ENCODE measurements at places on chromosomes 2 and 18.

- DNase-seq = no peak
Observed at GRCh38 chr2:182717816-182718215, 1.8 kb downstream of the DNAJC10 start.

- no peak for DNase-seq
Observed at GRCh38 chr2:42941633-42942176, 149.3 kb upstream of the HAAO start.

- DNase-seq = peak; percentile 98
Observed at GRCh38 chr2:64751286-64752260, 97.9 kb upstream of the SERTAD2 start.

DNA sequence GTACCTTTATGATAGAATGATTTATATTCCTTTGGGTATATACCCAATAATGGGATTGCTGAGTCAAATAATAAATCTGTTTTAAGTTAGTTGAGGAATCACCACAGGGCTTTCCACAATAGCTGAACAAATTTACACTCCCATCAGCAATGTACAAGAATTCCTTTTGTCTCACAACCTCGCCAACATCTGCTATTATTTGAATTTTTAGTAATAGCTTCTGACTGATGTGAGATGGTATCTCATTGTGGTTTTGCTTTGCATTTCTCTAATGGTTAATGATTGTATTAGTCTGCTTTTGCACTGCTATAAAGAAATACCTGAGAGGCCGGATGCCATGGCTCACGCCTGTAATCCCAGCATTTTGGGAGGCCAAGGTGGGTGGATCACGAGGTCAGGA, 1387.6 kb upstream of the ACVR2A start:
- no peak for DNase-seq

DNA sequence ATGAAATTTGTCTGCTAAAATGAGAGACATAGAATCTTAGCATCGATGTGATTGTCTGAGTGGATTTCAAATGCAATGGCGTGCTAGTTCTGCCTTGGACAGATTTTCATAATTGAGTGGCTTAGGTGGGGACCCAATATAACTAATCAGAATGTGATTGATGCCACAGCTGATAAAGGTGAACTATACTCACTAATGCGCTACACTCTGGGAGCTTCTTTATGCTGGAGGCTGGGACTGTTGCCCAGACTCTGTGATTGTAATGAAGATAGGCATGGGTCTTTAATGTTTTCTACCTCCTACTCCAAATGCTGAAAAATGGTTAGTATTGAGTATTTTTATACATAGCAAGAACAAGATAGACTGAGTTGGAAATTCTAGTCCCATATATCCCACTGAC, 339.5 kb upstream of the SLC39A10 start:
- DNase-seq = no peak

GRCh38 chr2:79086255-79086654, 1.5 kb downstream of the REG1B start:
- no peak for DNase-seq

- no peak for DNase-seq
Observed at GRCh38 chr2:24461685-24462084, 29.4 kb upstream of the NCOA1 start.

DNA sequence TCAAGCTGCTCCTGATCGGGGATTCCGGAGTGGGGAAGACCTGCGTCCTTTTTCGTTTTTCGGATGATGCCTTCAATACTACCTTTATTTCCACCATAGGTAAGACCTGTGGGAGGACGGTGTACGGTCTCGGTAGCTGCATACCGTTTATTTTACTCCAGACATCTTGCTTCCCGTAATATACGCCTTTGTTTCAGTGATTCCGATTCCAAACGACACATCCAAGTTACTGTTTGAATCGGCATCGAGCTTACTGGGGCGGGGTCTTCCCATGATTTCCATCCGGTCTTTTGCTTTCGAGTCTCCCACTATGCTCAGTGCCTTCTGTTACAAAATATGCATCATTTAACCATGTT, 731 bp downstream of the RAB10 start:
- no peak for DNase-seq

DNA sequence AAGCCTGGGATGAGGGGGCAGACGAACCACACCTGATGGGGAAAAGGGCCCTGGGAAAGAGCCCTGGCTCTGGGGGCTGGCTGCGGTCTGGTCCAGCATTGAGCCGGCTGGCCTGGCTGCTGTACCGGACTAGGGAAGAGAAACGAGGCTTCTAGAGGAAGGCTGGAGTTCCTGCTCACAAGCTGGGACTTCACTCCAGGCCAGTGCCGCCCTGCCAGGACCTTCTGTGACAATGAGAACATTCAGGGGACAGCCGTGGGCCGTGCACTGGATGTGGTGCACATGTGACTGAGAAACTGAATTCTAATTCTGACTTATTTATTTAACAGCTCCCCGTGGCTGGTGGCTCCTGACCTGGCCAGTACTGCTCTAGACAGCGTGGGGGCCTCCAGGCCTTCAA, 269.3 kb downstream of the HDAC4 start:
- DNase-seq = no peak

DNA sequence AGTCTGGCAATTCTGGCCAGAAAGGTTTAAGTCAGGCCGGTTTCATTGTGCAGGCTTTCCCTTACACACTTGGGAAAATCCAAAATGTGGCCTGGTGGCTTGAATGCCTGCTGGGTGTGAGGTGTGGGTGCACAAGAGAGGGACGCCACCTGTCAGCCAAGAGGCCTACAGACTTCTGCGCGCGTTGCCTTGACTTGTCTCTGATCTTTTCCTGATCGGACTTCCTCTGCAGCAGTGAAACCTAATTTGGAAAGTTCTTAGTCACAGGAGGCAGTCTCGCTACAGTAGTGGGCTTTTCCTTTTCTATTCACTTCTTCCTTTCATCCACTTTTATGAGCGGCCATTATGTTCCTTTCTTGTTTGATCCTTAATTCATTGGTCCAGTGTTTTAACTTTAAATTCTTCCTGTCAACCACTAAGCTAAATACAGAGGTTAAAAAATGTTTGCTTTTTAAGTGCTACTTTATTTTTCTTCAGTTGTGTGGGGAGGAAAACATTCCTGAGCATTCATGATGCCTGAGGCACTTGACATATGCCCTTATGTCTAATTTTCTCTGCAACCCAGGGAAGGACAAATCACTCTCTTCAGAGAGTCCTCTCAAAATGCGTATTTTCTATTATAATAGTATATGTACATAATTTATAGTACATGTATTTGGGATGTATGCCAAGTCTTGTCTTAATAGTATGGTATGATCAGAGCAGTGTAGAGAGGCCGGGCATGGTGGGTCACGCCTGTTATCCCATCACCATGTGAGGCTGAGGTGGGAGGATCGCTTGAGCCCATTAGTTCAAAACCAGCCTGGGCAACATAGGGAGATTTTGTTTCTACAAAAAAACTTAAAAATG, 128.9 kb downstream of the WDSUB1 start:
- no peak for DNase-seq

DNA sequence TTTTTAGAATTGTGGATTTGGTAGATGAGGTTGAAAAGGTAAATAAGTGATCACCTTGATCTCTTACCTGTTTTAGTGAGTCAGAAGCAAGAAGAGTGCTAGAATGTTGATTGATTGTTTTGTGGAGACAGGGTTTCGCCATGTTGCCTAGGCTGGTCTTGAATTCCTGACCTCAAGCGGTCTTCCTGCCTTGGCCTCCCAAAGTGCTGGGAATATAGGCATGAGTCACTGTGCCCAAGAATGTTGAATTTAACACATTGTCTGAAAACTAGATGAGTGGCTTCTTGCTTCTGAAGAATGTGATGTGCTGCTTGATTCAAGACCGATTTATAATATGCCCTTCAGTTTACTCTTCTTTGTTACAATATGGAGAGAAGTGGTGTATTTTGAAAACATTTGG, 121.3 kb downstream of the FMNL2 start:
- no peak for DNase-seq

DNA sequence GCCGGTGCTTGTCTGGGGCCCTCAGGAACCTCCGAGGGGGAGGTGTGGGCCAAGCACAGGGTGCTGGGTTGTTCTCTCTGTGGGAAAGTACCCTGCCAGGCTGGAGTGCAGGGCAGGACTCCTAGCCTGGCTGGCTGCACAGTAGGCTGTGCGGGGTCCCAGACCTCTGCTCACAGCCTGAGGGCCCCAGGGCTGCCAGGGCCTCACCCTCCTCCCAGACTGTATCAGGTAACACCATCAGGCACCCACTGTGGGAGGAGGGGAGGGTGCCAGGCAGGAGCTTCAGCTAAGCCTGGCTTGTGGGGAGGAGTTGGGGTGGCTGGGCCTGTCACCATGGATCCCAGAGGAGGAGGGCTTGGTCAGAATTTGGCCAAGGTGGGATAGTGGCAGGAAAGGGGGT, 211.9 kb upstream of the SMAD2 start:
- DNase-seq = no peak

DNA sequence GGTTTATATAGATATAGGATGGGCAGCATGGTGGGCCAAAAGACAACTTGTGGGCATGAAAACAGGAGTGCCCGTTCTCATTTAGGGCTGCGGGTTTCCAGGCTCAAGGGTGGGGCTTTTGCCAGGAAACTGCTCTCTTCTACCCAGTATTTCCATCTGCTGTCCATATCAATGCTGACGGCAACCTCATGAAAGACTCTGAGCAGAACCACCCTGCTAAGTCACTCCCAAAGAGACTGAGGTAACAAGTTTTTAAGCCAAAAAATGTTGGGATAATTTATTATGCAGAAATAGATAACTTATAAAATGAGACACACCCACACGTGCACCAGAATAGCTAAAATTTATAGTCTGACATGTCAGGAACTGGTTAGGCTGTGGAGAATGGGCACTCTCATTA, 36.1 kb upstream of the MPPE1 start:
- no peak for DNase-seq

DNA sequence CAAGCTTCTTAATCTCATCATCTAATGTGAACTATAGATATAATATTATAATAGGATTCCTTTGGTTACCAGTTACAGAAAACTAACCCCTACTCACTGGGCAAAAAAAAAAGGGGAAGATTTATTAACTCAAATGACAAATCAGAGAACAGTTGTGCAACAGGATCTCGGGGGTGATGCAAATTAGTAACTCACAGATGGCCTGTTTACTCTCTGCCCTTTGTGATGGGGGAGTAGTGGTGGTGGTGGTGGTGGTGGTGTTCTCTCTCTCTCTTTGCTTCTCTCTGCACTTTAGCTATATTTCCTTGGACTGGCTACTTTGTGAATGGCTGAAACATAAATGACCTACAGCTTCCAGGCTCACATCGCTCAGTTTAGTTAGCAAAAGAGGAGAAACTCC, 59.0 kb downstream of the TMEM247 start:
- no peak for DNase-seq

Measured in activated effector memory CD4-positive, alpha-beta T cell treated with anti-CD3 and anti-CD28 coated beads, Interleukin-2, amount 50 U/mL, for 16 hours (primary cell).